ENCODE measurements at places on chromosomes 7 and 10.

DNA sequence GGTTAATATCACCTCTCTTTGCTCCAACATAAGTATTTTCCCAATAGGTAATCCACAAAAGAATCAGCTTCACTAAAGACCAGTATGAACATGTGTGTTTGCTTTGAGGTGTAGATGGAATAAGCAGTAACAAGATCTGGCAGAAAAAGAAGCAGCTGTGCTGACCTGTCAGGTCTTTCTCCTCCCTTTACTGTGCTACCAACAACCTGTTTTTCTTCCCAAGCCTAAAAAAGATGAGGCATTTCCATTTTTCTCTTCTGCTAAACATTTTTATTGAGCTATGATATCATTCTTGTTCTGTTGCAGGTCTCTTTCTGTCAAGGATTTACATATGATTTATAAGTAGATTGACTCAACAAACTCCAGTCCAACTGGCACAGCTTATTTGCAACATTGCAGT lies 315.2 kb upstream of the GLI3 start:
- no peak for DNase-seq

GRCh38 chr7:103859709-103860108 lies 129.7 kb downstream of the RELN start:
- no peak for DNase-seq

DNA sequence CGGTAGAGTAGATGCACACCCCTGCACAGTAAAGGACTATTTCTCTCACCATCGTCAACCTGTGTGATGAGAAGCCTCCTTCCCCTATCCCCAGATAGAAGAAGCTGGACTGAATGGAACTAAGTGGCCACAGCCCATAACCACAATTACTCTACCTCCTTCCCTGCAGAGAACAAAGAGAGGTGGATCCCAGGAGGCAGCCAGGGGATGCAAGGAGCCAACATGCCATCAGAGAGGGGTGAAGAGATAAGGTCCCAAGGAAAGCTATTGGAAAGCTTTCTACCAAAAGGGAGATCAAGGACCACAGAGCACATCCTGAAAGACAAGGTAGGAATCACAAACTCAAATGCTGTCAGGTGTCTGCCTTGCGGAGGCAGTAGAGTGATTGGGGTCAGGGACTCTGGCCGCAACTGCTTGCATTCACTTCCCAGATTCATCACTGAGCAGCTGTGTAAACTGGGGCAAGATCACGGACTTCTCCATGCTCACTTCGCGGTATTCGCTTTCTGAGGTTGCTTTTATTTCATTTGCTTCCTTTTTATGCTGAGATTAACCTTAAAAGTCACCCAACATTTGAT lies 81.6 kb upstream of the MYO3A start:
- DNase-seq = no peak

DNA sequence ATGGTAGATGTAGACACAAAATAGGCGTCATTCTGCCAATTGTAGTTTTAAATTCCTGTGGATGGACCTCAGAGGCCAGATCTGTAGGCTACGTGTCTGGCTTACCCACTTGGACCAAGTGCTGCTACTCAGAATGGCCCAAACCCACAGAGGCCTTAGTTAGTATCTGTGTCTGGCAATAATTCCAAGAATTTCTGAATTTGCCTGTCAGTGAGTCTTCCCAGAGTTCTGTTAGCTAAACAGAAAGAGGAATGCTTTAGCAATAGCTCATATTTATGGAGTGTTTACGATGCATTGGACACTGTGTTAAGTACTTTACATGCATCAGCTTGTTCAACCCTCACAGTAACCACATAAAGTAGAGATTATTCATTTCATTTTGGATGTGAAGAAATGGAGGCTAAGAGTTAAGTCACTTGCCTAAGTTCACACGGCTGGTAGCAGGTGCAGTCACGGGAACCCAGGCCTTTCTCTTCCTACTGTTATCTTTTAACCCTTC lies 231.8 kb downstream of the PTEN start:
- no peak for DNase-seq

DNA sequence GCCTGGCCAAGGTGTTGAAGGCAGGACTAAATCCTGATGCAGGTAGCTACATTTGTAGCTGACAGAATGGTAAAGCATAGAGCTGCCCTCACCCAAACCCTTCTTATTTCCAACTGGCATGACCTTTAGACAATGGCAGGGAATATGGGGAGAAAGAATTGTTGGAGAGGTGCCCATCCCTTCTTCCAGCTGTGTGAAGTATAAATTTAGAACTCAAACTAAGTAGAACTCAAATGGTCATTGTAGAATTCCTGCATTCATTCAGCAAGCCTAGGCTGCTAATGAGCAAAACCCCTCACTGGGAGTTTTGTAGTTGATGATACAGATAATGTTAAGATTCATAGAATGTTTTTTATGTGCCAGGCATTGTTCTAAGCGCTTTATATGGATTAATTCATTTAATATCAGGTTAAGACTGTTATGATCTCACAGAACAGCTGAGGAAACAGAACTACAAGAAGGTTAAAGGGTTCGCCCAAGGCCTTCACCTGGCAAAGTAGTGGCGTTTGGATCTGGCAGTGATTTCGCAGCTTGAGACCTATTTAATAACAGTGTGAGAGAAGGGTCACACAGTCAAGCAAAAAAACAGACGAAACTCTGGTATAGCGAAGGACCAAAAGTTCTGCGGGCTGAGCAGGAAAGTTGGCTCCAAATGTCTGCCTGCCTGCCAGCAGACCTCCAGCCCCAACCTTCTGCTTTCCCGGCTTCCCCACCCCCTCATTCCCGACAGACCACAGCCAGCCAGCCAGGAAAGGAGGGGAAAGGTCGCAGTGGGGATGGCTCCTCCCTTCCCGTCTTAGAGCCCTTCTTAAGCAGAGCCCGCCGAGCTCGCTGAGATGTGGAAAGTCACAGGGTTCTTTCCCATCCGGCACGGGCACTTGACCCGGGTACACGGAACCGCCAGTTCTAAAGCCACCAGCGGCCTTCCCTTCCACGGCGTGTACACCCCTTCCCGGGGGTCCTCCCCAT lies 1.6 kb upstream of the HILPDA start:
- DNase-seq = no peak

- DNase-seq = no peak
Measured at GRCh38 chr10:101337836-101338235, 16.1 kb upstream of the BTRC start.

GRCh38 chr10:129968020-129968852 lies 4.2 kb upstream of the EBF3 start:
- no peak for DNase-seq

- DNase-seq = no peak
Measured at GRCh38 chr10:48522011-48522765, 82.7 kb downstream of the ARHGAP22 start.

GRCh38 chr10:93076871-93077270 lies 3.2 kb downstream of the CYP26A1 start:
- no peak for DNase-seq

DNA sequence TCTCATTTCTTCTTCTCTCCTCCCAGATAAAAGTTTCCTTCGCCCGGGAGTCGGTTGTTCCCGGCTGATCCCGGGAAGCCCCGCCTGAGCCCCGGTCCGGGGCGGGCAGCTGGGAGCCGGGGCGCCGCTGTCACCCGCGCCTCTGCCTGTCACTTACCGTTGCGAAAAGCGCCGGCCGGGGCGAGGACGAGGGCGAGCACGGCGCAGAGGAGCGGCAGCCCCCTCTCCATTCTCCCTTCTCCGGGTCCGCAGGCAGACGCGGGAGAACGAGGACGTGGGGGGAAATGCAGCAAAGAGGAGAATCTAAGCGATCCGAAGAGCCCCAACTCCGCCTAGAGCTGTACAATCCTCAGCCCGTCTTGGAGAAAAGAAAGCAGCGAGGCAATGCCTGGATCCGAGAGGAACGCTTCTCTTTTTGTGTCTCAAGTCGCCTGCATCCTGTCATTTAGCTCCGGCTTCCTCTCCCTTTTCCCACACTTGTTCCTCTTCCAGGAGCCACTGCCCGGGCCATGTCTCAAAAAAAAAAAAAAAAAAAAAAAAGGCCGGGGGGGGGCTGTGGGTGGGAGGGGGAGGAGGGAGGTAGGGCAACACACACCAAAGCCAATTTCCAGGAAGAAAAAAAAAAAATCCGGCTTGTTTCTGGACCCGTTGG lies at the start of gene NRP1:
Gene NRP1 (minus strand): TSS at position 515 of the 652 bp plus-strand sequence. CDS start 285 bp downstream, at position 230.
- no peak for DNase-seq

DNA sequence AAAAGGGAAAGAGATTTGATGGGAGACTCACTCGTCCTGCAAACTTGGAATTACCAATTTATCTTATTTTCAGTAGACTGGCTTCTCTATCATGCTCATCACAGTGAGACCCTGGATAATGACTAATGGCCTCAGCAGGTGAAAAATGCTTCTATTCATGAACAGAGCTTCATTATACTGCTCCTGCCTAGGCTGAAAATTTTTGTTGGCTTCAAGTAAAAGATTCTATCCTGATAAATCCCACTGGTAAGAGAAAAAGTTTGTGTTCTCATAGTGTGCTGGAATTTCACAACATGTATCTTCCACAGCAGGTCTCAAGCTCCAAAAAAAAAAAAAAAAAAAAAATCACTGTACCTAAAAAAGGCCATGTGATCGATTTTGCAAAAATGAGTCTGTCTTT lies 329.3 kb upstream of the FZD8 start:
- DNase-seq = no peak

DNA sequence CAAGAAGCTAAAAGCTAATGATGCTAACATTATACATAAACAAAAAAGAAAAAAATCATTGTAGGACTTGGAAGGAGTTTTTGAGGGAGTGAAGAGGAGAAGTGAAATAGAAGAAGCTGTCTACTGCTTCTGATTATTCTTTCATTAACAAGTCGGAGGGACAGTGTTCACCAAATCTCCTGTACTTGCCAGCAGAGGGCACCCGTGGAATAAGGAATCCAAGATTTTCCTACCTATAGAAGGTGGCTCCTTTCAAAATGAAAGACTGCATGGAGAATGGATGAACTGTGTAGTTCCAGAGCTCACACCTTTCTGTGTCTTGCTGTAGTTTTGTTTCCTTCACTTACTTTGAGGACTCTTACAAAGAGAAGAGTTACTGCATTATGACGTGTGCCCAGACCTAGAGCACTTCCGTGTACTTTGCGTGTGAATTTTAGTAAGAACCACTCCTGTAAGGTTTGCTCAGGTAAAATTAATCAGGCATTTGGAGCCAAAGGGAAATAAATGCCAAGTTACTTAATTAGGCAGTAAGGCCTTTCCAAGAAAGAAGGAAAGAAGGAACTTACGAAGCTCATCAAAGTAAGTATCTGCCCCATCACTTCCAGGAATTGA lies 145.1 kb downstream of the SEMA3D start:
- no peak for DNase-seq

DNA sequence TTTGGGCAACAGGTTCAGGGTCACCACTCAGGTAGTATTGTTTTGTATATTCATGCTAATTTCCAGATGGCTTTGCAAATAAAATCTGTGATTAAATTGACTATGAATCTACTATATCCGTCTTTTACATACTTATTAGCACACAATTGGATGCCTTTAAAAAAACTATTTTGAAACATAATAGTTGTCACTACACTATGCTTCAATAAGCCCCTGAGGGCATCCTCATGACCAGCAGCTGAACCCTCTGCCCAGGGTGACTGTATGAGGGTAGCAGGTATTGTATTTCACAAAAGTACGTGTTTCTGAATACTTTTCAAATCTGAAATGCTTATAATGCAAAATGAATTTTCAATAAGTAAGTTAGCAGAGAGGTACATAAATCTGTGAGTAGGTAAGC lies 97.3 kb downstream of the DNAH11 start:
- no peak for DNase-seq

DNA sequence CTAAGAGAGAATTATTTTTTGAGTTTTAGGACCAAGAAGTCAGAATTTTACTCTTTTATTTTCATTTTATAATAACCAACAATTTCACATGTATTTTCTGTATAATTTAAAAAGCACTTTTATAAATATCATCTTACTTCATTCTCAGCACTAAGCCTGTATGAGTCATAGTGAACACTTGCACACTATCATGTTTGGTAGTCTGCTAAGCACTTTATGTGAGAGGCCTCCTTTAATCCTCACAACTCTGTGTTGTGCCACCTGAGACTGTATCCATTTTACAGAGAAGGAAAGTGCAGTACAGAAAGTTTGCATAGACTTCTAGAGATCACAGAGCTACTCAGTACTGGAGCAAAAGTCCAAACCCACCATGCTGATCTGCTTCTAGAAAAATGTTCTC lies 939.6 kb downstream of the NRG3 start:
- DNase-seq = no peak

DNA sequence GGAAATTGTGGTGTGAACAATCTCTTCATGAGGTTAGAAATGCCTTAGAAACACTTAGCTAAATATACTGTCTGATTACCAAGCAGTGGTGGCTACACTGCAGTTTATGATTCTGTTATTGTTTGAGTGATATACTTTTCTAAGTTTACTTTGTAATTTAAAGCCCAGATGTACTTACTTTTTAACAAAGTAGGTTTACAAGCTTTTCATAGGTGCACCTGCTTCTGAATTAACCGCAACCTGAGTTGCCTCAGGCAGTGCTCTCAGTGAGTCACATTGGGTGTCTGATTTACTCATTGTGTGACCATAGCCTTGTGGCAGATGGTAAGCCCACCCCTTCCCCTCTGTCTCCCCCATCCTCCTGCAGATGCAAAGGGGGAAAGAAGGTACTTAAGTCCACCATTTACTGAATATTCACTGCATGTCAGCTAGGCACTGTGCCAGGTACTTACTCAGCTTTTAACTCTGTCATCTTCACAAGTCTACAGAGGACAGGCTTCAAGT lies 9.0 kb downstream of the MTURN start:
- DNase-seq = no peak
